GOT3 (cell line): ENCODE measurements at places on chromosomes 16 and 17.

- DNase-seq: no peak
These were observed 30.2 kb downstream of the XPO6 start for GRCh38 chr16:28181515-28181914.

GRCh38 chr17:2180768-2181167 is 122.8 kb downstream of the SMG6 start:
- DNase-seq: no peak

DNA sequence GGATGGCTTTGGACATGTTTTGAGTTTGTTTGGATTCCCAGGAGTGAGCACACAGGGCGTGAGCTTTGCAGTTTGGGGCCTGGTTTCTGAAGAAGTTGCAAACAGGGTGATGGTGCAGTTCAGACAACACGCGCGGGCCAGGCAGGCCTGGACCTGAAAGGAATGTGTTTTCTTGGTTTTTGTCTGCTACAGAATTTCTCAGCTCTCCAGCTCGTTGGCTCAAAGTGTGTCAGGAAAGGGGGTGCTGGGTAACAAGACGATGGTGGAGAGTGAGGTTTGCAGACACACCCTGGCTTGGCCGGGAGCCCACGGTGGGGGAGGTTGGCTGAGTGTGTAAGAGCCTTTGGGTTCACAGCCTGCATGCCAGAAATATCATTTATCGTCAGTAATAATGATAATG is 82.3 kb downstream of the CMIP start:
- DNase-seq: no peak

GRCh38 chr17:65229621-65229995 is 92.4 kb downstream of the RGS9 start:
- no peak for DNase-seq

- no peak for DNase-seq
These were observed 167.1 kb downstream of the HAPSTR1 start for GRCh38 chr16:9258423-9259051.

GRCh38 chr16:54628796-54629625 is 301.7 kb upstream of the IRX5 start:
- no peak for DNase-seq

DNA sequence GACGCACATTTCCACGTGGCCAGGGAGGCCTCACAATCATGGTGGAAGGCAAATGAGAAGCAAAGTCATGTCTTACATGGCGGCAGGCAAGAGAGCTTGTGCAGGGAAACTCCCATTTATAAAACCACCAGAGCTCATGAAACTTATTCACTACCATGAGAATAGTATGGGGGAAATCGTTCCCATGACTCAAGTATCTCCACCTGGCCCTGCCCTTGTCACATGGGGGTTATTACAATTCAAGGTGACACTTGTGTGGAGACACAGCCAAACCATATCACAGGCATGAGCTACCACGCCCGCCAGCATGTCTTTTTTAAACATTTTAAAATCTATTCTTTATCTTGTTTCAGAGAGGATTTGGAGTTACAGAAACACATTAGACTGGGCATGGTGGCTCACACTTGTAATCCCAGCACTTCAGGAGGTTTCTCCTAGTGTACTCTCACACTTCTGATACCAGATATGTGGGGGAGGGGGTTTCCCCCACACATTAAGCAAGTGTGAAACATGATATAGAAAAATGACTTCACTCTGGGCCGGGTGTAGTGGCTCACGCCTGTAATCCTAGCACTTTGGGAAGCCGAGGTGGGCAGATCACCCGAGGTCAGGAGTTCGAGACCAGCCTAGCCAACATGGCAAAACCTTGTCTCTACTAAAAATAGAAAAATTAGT is 5.6 kb upstream of the ATMIN start:
- no peak for DNase-seq

DNA sequence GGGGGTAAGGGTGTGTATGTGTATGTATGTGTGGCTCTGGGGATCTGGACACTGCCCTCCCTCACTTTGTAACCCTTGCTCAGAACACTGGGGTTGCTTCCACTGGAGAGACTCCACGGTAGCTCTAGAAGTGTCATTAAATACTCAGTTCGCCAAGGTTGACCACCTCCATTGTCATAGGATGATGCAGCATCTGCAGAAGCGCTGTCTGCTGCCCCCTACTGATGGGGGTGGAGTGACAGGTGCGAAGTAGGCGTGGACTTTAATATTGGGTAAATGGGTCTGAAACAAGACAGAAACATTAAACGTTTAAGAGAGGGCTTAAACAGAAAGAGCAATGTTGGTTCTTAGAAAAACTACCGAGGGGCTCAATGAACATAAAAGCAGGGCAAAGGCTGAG is 35.5 kb upstream of the STAC2 start:
- no peak for DNase-seq
